Fibroblast of lung (primary cell): ENCODE measurements at places on chromosomes 7 and 10. TPM values are rescaled to one million over a fixed set of nuclear protein-coding genes. Genes with fewer than 3 reads are reported as not detected.

GRCh38 chr10:97500297-97500575 is 1.5 kb downstream of the UBTD1 start:
- no peak for DNase-seq

DNA sequence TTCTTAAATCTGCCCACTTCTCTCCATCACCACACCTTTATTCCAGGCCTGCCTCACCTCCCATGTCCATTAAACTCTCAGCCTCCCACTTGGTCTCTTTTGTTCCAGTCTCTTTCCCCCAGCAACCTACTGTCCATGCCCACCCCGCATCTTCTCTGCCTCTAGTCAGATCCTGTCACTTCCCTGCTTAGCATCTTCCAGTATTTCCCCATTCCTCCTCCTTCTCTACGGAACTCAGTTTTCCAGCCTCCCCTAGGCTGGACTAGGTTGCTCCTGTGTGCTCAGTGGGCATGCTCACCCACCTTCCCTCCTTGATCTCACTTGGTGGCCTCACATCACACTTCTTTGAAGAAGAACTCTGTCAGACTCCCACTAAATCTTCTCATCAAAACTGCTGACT is 179.8 kb downstream of the BAMBI start:
- DNase-seq = no peak

DNA sequence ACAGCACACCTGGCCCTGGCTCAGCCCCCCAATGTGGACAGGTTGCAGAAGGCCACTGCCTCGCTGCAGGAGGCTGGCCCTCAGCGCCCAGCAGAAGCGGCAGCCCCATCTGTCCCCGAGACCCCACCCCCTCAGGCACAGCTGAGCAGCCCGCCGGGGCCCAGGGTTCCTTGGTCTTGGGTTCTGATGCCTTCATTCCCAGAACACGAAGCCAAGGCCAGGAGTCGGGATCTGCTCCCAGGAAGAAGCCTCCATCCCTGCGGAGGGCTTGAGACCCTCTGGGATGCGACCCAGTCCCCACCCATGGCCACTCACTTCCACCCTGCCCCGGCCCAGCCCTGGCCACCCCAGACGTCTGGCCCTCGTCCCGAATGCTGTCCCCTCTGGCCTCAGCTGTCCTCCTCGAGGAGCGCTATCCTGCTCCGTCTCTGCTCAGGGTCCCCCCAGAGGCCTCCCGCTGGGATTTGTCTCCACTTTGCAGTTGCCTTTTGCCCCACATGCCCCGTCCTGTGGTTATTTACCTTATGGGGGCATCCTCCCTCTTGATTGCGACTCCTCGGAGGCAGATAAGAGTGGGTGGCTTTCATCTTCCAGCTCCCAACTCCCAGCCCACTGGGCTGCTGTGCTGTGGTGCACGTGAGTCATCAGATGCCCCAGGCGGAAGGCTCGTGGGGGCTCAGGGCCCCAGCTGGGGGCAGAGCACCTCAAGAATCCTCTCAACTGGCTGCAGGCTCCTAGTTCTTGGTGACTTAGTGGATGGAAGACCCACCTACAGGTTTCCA is 97.5 kb downstream of the MKI67 start:
- DNase-seq = peak; percentile 25

DNA sequence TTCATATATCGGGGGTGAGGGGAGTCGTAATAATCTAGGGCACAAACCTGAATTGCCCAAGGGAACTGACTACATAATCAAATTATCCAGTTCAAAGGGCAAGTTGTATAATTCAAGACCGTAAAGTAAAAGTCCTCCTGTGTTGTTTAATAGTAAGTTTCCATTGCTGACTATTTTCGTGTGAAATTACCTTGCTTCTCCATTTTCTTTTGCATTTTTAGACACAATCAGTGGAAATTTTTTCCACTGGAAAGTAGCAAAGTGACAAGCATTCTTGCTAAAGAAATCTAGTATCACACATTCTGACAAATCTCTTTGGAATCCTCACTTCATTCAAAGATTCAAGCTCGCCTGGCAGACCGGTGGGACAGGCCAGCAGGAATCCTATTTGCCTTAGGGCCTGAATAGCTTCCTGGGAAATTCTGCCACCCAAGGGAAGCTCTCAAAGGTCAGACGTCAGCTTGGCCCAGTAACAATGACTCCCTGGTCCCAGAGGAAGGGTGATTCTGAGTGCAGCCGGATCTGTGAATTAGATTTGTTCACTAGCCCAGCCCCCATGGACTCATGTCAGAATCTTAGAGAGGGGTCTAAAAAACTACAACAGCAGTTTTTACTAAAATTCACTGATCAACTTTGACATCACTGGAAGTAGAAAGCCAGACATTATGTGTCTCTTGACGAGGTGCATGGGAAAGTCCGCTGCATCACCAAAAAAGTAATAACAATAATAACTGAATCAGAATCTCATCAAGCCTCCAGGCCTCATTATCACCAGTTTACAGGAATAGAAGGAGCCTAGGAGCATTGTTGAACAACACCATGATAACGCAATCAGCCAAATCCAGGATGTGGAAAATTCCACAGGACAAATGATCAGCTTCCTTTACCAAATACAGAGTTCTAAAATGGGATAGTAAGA is 161.0 kb downstream of the SKIDA1 start:
- peak; percentile 33 for DNase-seq

- DNase-seq = peak; percentile 20
Observed at GRCh38 chr7:32761451-32762205, 129.9 kb downstream of the KBTBD2 start.

FGL2 gene
- 6.2 and 97.6 TPM in 2 replicates for total RNA-seq

CRYGN gene
- total RNA-seq = 0.26 and 0.50 TPM in 2 replicates

- no peak for DNase-seq
Observed at GRCh38 chr10:84047258-84048010, 91.9 kb upstream of the GHITM start.

CCL24 gene
- not detected in 2 replicates for total RNA-seq

- DNase-seq = no peak
Observed at GRCh38 chr10:42556931-42557330, 81.4 kb downstream of the ZNF33B start.

DNA sequence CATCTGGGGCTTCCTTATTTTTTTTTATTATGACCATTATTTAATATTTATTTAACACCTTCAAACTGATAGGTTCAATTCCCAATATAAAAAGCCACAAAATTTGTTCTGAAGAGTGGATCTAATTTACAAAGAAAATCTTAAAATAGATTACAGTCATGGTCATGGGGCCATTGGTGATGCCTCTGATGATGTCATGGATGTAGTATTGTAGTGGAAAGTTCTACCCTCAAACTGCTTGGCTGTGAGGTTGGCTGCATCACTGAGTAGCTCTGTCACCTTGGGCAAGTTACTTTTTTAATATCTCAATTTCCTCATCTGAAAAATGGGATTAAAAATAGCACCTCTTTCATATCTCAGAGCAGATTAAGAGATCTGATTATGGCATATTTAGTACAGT is 128.5 kb downstream of the DKK1 start:
- peak; percentile 39 for DNase-seq

SORBS1 gene
- 0.26 and 0.50 TPM in 2 replicates for total RNA-seq

DNA sequence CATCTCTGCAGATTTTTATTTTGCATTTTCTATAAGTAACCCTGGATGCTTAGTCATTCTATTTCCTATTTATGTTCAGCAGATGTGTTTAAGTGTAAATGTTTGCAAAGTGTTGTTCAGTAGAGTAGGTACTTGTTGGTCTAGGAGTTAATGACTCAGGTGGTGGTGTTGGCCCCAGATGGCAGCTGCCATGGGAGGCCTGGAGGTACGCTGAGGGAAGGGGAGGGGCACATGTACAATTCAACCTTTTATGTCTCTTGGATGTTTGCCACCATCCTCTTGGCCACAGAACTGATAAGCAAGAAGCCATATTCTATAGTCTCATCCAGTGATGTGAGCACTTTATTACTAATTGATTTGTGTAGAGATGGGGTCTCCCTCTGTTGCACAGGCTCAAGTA is 68.1 kb upstream of the SLC39A12 start:
- peak; percentile 1 for DNase-seq

- DNase-seq = peak; percentile 53
Observed at GRCh38 chr7:121138262-121138933, 149.9 kb downstream of the CPED1 start.

BEND7 gene
- 9.2 and 10.6 TPM in 2 replicates for total RNA-seq

DNA sequence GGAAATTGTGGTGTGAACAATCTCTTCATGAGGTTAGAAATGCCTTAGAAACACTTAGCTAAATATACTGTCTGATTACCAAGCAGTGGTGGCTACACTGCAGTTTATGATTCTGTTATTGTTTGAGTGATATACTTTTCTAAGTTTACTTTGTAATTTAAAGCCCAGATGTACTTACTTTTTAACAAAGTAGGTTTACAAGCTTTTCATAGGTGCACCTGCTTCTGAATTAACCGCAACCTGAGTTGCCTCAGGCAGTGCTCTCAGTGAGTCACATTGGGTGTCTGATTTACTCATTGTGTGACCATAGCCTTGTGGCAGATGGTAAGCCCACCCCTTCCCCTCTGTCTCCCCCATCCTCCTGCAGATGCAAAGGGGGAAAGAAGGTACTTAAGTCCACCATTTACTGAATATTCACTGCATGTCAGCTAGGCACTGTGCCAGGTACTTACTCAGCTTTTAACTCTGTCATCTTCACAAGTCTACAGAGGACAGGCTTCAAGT is 9.0 kb downstream of the MTURN start:
- DNase-seq = peak; percentile 59

DNA sequence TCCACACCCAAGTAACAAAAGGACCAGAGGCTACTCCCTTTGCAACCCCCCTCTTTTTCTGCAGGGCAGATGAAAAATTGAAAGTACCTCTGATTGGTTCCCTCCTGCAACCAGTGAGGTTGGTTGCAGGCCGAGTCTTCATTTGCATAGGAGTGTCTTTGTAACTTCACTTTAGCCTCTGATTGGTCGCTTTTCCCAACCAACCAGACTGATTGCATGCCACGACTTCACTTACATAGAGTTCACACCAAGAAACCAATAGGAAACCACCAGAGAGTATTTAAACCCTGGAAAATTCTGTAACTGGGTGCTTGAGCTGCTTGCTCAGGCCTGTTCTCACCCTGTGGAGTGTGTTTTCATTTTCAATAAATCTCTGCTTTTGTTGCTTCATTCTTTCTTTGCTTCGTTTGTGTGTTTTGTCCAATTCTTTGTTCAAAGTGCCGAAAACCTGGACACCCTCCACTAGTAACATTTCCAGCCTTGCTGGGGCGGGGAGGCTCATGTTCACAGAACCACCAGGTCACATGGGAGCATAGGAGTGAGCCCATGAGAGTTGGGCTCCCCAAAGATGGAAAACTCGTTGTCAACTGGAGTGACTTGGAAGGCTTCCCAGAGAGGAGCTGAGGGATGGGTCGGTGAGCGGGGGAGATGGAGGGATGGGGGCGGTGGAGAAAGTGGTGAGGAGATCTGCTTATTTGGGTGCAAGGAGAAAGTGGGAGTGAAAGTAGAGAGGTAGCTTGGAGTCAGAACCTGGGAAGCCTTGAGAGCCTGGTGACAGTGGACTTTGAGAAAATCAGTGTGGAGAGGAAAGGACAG is 223.6 kb downstream of the GFRA1 start:
- DNase-seq = no peak

CLRN3 gene
- not detected in 2 replicates for total RNA-seq

DNA sequence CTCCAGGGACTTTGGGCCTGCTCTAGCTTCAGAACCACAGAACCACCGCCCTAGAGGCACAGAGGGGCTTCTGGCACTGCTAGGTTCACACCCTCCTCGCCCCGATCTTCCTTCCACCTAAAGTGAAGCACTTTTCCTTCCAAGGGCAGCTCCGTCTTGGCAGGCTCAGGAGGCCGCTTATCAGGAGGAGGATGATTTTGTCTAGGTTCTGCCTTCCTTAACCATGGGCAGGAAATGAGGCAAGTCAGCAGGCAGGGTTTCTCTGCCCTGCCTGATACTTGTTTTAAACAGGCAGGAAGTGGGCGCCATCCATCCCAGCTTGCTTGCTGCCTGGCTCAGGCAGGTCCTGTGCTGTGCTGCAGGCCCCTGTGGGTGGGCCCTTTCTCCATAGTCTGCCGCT is 8.3 kb upstream of the ATP6V0E2 start:
- DNase-seq = no peak
